ENCODE measurements at places on chromosomes 2 and 18.

GRCh38 chr2:200713704-200714064 lies 98.0 kb upstream of the BZW1 start:
- DNase-seq: peak; percentile 8

- no peak for DNase-seq
These were observed 2.3 kb downstream of the RFTN2 start for GRCh38 chr2:197673106-197673505.

DNA sequence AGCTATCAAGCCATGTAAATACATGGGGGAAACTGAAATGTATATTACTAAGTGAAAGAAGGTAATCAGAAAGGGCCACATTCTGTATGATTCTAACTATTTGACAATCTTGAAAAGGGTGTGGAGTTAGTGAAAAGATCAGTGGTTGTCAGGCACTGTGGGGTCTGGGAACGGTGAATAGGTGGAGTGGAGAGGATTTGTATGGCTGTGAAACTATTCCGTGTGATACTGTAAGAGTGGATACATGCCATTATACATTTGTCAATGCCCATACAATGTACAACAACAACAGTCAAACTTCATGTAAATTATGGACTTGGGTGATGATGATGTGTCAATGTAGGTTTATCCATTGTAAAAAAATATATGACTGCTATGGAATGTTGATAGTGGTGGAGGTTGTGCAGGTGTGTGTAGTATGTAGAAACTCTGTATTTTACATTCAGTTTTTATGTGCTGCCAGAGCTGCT lies 1116.2 kb downstream of the SUCLG1 start:
- DNase-seq: no peak

DNA sequence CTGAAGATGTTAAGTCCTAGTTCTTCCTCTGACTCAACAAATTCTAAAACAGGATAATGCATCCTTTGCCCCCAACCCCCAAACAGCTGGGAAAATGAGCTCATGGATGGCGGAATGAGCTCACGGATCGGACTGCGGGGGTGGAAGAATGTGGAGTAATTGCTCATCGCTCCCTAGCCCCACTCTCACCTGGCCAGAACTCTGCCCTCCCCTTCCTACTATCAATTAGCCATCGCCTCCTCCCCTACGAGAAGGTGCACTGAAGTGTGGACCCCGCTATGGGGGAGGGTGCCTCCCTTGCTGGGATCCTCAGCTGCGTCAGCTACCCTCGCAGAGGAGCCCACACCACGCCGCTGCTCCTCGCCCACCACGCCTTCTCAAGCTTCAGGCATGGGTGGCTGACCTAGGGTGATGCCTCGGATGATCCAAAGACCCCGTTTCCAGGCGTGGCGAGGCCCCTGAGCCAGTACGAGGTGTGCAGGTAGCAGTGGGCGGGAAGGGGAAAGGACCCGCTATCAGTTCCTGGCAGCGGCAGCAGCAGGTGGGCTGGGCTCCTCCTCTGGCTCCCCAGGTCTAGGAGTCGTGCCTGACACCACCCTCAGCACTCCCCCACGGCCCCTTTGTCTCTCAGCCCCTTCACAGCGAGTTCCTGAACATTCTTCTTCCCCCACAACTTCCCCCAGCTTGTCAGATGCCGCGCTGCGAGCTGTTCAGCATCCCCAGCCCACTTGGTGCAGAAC lies 82.1 kb upstream of the POMC start:
- DNase-seq: no peak

- no peak for DNase-seq
These were observed 48.4 kb downstream of the MTERF4 start for GRCh38 chr2:241053576-241054251.

GRCh38 chr18:47151439-47151838 lies 1.1 kb upstream of the HDHD2 start:
- DNase-seq: no peak

GRCh38 chr2:37797081-37797480 lies 125.6 kb upstream of the CDC42EP3 start:
- no peak for DNase-seq

GRCh38 chr2:172977270-172978062 lies 98.2 kb upstream of the MAP3K20 start:
- DNase-seq: no peak

DNA sequence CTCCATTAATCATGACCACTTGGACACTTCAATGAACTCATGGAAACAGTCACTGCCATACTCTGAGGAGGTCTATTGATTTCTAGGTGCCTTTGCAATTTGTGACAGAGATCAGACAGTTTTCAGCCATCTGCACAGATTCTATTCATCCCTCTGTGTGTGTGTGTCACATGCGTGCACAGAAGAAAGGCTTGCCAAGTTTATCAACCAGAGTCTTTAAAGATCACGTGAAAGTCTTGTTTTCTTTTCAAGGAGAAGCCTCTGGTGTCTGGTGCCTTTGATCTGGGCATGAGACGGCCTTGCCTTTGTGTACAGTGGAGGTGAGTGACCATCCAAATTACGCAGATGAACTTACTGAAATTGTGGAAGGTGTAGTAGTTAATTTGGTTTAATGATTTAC lies 164.2 kb downstream of the VAPA start:
- no peak for DNase-seq

DNA sequence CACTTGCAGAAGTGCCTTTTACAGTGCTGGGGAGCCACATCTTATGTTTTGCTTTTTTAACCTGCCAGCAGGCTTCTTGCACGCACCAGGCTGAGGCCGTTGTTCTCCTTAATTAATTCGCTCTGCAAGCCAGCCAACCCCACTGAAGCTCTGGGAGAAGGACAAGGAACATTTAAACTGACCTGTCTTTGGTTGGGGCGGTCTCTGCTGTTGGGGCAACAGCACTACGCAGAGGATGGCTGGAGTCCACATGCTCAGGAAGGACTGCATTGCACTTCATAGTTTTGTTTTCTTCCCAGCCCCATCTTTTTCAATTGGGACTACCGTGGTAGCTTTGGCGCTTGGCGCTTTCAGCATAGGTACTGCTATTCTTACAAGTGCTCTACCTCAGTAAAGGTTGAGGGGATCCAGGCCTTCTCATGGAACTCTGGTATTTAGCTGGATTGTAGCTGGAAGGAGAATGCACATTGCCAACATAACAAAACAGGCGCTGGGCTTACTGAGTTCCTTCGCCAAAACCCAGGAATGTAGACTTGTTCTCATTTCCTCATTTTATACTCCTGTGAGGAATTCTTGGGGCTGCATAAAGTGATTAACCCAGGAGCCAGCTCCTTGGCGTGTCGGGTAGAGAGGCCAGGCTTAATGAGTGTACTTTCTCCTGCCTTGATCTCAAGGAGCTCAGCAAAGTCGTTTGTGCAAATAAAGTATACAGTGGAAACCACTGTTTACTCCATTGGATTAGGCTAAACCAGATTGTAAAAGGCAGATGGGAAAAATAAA lies 146.2 kb downstream of the PRKCE start:
- DNase-seq: no peak

DNA sequence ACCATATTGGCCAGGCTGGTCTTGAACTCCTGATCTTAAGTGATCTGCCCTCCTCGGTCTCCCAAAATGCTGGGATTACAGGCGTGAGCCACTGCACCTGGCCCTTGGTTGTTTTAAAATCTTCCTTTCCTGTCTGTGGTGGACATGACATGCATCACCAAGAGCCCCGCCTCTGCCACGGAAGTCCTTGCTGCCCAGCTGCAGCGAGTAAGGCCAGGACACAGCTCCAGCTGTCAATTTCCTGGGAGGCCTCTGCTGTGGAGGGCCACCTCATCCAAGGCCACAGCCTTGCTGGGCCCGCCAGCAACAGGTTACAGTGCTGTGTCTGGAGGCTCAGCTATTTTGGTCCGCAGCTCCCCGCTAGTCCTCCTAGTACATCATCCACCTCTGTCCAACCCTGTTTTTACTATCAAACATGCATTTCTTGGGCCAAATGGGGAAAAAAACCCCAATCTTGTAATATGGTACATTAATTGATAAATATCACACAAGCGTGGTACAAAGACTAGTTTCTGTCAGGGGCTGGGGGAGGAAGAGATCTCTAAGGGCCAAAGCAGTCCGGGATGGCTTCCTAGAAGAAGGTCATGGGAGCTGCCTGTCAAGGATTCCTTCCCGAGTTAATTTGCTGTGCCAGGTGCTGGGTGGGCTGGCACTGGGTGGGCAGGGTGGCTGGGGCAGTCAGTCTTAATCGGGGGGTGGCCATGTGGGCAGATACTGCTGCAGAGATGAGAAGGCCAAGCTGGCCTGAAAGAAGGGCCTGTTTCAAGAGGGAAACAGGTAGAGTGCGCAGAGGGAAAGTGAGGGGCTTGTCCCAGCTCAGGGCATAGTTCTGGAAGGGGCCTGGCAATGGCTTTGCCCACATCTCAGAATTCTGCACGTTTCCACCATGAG lies 100.5 kb downstream of the INHBB start:
- no peak for DNase-seq
